ENCODE measurements at places on chromosomes 1 and 21.
A peak's percentile ranks its signal among the peaks of the same experiment; 100 is the strongest.

GRCh38 chr1:245242989-245243388 lies 88.2 kb downstream of the KIF26B start:
- DNase-seq = no peak

DNA sequence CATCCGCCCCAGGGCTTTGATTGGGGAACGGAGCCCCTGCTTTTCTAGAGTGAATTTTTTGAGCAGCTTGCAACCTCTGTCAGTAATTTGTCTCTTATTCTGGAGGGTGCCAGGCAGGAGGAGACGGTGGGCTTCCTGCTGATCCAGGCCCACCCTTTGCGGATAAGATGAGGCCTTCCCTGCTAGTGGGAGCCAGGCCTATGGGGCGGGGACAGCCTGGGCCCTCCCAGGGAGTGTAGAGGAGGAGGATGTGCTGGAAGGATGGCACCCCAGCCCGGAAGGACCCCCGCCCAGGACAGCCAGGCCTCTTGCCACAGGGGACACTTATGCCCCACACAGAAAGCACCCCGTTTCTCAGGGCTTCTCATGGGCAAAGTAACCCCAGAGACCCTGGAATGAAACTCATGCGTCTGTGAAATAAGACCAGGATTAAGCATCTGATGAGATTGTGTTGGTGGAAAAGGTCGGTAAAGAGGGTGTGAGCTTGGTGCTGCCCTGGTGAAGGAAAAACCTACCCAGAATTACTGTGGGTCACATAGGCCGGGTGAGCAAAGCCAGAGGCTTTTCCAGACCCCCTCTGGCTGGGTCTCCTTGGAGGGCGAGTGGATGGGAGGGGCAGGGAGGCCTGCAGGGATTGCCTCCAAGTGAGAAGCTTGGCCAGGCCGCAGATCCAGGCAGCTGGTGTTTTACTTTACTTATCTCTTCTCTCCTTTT lies 118.7 kb downstream of the SIK1 start:
- no peak for DNase-seq

GRCh38 chr1:170044187-170044586 lies 30.3 kb downstream of the KIFAP3 start:
- no peak for DNase-seq

DNA sequence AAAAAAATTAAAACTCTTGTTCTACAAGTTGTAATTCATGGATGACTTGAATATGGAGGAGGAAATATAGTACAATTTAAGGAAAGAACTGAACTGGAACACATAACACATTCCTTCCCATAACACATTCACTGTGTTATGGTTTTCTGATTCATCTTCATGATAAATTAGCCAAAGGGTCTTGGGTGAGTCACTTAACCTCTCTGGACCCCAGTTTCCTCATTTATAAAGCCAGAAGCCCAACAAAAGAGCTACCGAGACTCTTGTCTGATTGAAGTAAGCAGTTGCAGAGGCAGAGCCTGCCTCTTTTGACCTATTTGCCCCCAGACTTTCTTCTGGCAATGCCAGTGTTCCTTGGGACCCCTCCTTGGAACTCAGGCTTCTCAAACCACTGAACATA lies 161.9 kb upstream of the KCTD3 start:
- DNase-seq = no peak

- no peak for DNase-seq
These were observed 21.4 kb downstream of the FOXO6 start for GRCh38 chr1:41382480-41383090.

GRCh38 chr1:116345843-116346242 lies 27.2 kb upstream of the ATP1A1 start:
- DNase-seq = no peak

- DNase-seq = peak; percentile 46
These were observed 14.1 kb upstream of the NUAK2 start for GRCh38 chr1:205335692-205336091.

GRCh38 chr21:46613391-46613790 lies 8.5 kb upstream of the S100B start:
- DNase-seq = no peak

GRCh38 chr1:116465845-116466685 lies 93.0 kb downstream of the ATP1A1 start:
- DNase-seq = no peak

DNA sequence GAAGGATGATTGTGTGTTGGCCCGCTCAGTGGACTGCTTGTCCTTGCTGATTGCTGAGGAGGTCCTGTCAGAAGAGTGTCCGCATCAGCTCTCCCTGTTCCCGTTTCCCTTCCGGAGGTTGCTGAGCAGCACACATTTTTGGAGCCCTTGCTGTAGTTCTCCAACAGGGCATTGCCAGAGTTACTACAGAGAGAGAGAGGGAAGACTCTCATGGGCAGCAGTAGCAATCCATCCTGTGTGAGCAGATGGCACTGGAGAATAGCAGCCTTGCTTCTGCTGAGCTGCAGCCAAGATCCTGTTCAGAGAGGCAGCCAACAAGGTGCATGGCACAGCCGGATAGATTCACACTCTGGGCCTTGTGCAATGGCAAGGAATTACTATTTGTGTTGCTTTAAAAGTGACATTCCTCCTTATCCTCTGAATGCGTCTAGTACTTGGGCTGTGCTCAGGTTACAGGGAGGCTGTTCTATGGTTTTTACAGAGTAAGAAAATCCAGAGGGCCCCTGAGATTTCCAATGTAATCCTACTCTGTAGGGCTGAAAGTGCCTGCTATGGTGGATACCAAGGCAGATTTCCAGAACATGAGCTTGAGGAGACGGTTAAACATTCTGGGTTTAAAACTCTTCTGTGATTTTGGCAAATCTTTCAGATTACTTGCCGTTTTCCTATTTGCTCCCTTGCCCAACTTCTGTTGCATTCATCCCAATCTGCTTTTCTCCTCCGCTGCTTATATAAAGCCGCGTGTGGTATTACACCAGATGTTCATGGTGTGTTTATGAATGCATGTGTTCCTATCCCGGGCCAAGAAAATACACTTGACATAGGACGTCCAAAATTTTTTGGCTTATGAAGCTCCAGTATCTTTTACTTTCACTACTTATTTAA lies 27.4 kb downstream of the AK4 start:
- no peak for DNase-seq

DNA sequence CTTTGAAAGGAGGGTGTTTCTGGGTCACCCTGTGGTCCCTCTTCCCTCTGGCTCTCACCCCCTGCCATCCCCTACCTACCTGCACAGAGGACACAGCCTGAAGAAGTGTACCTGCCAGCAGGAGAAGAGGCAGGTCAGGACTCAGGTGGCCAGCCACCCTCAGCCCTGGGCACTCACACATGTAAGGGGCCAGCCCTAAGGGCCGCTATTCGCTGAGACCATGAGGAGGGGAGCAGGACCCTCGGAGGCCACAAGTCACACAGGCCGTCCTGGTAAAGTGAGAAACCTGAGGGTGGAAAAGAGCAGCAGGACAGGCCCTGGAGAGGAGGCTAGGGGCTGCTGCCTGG lies 1.2 kb downstream of the ZNF692 start:
- no peak for DNase-seq

DNA sequence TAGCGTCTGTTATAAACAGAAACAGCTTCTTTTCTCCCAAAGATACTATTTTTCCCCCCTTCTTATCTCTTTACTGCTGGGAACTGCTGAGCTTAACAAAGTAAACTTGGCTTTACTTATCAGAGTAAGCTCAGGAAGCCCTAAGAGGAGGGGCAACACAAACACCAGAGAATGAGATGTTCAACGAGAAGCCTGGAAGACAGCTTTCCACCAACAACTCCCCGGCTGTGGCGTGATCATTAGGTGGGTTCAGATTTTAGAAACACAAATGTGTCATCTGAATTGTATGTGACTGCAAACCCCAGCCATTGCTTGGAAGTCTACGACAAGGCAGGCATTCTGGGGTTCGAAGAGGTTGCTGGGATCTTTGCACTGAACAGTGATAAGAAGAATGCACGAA lies 181.2 kb upstream of the ESRRG start:
- DNase-seq = no peak

DNA sequence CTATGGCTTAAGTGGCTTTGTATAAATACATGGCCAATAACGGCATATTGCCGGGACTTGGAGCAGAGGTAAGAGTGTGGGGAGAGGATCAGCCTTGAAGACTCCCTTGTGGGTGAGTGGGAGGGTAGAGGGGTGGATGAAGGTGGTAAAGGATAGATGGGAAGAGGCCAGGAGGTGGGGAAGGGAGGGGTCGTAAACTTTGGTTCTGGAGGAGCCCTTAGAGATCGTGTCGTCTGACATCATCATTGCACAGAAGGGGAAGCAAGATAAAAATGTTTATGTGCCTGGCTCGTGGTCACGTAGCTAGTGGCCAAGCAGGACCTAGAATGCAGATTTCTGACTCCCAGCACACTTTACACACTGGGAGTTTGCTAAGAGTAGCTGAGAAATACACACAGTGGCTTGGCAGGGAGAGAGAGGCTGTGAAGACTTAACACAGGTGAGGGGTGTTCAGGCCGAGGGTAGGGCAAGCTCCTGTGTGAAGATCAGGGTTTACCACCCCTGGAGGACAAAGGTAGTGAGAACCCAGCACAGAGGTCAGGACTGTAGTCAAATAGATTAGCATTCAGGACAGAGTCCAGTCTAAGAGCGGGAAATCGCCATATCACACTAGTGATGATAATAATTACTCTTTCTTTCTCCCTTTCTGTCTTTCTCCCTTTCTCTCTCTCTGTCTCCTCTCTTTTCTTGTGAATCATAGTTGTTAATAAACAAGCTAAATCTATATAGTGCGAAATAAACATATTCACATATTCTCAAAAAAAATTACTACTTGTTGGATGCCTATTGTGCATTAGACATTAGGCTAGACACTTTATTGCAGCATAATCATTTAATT lies 75.5 kb downstream of the LRRC8D start:
- DNase-seq = no peak

- no peak for DNase-seq
These were observed 5.5 kb upstream of the RGS21 start for GRCh38 chr1:192311281-192311680.

DNA sequence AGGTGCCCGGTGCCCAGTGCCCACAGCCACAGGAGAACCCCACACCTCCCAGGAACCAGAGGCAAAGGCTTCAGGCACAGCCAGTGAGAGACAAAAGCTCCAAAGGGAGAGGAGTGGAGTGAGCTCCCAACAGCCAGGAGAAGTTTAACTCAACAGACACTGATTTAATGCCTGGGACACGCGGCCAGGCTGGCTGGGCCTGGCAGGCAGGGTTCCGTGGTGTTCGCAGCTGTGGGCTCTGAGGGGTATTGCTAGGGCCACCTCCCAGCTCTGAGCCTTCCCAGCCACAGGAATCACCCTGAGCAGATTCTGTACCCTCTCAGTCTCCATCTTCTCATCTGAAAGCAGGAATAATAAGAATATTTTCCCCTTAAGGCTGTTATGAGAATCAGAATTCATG lies 222.5 kb downstream of the NPHP4 start:
- no peak for DNase-seq

DNA sequence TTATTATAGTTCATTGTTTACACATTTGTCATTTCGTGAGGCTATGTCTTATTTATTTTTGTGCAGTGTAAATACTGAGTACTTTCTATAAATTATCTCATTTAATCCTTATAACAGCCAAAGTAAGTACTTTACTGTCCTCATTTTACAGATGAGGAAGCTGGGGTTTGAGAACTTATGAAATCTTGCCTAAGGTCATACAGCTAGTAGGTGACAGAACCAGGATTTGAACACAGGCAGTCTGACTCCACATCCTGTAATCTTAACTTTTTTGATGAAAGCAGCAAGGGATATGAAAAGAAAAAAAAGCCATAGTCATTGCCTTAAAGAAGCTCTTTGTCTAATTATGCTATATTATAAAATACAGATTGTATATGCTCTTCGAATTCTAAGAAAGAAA lies 107.1 kb upstream of the BMP8A start:
- no peak for DNase-seq

DNA sequence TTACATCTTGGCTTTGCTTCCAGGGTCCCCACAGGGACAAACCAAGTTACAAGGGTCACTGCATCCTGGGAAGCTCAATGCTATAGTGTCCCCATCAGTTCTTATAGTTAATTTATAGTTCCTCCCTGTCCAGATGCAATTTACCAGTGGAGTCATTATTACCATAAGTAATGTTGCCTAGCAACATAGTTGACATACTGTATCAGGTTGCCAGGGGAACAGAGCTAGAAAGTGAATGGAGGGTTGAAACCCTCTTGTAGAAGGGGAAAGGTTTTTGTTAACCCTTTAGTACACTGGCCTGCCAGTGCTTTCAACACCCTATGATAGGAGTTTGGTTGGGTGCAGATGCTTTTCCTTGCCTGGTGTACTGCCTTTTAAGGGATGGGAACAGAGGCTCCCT lies 34.3 kb upstream of the TTC4 start:
- DNase-seq = no peak
